ENCODE measurements at places on chromosomes 12 and 14.

DNA sequence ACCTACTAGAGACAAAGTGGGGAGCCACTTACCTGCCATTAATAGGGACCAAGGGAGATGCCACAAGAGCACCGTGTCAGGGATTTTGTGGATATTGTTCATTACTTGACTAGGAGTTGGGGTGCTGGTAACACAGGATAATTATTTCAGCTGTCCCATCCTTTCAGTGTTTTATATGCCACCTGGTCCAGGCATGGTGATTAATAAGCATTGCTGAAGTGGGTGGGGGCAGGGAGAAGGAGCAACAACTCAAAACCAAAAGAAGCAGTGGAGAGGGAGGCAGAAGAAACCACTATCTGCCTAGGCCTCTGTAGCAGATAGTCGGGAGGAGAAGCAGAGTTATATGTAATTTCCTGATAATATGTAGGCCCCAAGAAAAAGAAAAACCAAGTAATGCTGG lies 184.6 kb downstream of the NPAS3 start:
- DNase-seq: no peak

DNA sequence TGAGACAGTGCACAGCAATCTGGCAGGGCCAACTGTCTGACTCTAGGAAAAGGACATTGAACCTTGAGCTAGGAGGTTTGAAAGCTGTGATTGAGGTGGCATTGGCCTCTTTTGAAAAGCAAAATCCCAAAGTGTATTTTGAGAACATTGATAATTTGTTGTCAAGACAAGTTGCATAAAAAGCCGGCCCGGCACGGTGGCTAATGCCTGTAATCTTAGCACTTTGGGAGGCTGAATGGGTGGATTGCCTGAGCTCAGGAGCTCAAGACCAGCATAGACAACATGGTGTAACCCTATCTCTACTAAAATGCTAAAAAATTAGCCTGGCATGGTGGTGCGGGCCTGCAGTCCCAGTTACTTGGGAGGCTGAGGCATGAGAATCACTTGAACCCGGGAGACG lies 331.6 kb downstream of the DUSP6 start:
- no peak for DNase-seq

- peak; percentile 62 for DNase-seq
Measured at GRCh38 chr12:51390891-51391282, 319 bp downstream of the GALNT6 start.

DNA sequence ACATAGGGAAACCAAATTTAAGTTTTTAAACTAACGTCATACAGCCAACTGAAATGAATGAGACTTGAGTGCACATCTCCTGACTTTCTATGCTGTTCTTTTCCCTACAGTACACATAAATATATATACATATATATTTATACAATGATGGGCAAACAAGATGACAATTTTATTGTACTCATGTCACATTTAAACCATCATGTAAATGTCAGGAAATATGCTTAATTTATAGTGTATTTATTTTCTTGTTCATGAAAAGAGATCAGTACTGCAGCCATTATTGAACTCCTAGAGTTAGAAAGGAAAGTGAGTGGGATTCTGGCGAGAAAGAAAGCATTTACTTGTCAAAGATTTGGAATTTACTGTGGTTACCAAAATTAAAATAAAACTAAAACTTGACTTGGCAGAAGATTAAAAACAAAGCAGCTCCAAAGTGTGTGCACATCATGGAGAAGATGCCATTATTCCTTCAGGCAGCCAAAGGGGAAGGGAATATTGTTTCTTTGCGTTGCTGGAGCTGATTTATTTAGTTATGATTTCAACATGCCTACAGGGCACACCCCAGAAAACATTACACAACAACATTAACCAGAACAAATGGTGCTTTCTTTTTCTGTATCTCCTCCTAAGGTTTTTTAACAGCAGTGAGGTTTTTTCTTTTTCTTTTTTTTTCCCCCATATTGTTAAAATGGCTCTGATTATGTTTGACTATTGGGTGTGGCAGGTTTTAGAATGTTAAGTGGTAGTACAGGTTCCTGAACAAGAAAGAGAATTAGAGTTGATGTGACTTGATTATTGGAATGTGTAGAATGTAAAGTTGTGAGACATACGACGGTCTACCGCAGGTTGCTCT lies 144.6 kb downstream of the RAD51B start:
- no peak for DNase-seq

GRCh38 chr14:103122585-103122946 lies 695 bp upstream of the TNFAIP2 start:
- DNase-seq: peak; percentile 87

DNA sequence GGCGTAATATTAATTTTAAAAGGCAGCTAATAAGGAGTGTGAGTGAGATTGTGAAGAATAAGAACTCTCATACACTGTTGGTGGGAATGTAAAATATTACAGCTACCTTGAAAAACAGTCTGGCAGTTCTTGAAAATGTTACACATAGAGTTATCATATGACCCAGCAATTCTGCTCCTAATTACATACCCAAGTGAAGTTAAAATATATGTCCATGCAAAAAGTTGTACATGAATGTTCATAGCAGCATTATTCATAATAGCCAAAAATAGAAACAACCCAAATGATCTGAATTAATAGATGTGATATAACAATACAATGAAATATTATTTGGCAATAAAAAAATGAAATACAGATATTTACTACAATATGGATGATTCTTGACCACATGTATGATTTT lies 68.2 kb downstream of the RASSF8 start:
- no peak for DNase-seq
